ENCODE measurements at places on chromosomes 5 and 9. TPM values are rescaled to one million over a fixed set of nuclear protein-coding genes. Genes with fewer than 3 reads are reported as not detected.

GRCh38 chr5:50445296-50445949 is 4.3 kb upstream of the EMB start:
- no peak for DNase-seq

DNA sequence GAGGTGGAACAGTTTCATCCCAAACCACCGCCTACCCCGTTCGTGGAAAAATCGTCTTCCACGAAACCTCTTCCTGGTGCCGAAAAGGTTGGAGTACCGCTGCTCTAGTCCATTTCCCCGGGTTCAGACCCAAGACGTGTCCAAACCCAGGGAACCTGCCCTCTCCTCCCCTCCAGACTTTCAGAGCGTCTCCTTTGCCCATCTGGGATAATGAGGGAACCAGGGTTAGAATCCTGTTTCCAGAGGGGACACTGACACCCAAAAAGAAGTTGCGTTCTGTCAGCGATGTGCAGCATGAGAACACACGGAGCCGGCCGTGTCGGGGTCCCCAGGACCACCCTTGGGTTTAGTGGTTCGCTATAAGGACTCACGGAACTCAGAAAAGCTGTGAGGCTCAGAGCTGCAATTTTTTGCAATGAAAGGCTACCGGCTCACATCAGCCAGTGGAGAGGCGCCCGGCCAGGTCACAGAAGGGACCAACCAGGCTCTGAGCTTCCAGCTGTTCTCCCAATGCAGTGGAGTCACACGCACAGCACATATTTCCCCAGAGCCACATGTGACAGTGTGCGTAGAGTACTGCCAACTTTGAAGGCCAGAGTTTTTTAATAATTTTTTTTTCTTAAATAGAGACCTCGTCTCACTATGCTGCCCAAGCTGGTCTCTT is 19.4 kb downstream of the LAMC3 start:
- DNase-seq, result no peak

GRCh38 chr9:136942881-136943230 is 1.7 kb downstream of the FBXW5 start:
- DNase-seq, result peak; percentile 42

GRCh38 chr9:7676609-7677156 is 122.9 kb downstream of the DMAC1 start:
- no peak for DNase-seq

DNA sequence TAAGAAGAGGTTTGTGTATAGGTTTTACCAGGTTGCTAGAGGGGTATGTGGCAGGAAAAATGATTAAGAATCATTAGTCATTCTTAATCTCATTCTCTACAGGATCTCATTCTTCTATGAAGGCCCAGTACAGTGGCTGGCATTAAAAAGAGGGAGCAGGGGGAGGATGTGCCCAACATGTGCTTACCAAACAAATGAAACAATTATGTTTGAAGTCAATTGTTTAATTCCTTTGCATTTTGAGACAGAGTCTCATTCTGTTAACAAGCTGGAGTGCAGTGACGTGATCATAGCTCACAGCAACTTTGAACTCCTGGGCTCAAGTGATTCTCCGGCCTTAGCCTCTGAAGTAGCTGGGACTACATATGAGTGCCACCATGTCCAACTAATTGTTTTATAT is 23.0 kb downstream of the FNIP1 start:
- no peak for DNase-seq

GRCh38 chr5:109694451-109694891 is 4.7 kb downstream of the MAN2A1 start:
- no peak for DNase-seq

DNA sequence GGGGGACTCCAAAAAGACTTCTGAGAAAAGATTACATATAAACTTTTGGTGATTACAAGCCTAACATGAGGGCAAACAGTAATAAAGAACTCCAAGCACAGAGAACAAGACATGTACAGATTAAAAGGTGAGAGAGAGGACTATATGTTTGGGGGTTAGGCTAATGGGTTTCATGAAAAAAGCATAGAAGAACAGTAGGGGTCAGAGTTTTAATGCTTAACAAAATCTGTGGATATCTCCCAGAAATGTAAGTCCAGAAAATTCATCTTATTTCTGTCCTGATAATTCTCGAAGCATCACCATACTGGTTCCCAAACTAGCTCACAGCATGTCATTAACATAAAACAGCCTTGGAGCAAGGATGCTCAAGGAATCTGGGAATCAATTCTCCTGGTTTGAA is 137.2 kb downstream of the ARRDC3 start:
- DNase-seq, result no peak

DNA sequence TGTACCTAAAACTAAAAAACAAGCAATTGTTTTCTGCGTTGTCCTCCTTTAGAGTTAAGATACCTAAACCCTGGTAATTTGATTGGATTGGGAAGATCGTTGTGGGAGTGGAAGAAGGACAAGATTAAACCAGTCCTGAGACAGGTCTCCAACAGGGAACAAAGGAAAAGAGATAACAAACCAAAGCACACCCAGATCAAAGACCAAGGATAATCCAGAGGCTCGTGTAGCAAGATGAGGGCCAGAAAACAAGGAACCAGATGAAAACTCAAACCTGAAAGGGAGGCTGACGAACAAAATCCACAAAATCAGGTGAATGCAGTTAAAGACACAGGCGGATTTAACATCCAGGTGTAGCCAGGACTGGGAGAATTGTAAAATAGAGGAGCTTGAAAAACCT is 618.1 kb downstream of the SLCO4C1 start:
- no peak for DNase-seq

DNA sequence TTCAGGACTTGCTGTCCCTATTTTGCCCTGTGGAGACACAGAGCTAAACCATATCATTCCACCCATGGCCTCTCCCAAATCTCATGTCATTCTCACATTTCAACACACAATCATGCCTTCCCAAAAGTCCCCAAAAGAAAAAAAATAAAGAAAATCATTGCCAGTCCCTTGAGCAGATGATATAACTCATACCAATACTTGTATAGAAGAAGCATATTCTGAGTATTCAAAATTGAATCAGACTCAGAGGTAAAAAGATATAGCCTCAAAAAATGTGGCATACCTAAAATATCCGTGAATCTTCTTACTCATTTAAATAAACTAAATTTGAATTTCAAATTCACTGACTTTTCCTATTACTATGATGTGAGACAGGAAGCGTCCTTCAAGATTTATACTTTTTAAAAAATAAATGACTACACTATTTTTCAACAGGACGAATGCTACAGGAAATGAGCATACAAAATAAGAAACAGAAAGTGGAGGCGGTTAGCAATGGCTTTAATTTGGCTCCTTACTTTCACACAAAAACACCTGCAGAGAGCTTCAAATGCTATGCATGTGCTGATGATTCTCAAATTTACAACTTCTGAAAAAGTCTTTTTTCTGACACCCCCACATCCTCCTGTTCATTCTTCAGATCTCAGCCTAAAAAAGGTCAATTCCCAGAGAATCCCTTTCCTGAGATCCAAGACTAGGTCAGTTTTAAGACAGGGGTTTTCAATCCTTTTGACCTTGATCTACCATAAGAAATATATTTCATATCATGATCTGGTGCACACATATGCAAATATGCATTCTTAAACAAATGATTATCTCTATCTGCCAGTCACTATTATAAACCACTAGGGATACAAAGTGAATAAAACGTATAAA is 39.6 kb upstream of the DMXL1 start:
- no peak for DNase-seq

The MZB1 gene
- 1.4 TPM for total RNA-seq

The DDX4 gene
- total RNA-seq, result not detected

The GTF2H2C gene
- 24.5 TPM for total RNA-seq

The TUSC1 gene
- 35.0 TPM for total RNA-seq

All from ovary (tissue), 10 donors.